ENCODE measurements at places on chromosomes 3 and 15. TPM values are rescaled to one million over a fixed set of nuclear protein-coding genes. Genes with fewer than 3 reads are reported as not detected.

DNA sequence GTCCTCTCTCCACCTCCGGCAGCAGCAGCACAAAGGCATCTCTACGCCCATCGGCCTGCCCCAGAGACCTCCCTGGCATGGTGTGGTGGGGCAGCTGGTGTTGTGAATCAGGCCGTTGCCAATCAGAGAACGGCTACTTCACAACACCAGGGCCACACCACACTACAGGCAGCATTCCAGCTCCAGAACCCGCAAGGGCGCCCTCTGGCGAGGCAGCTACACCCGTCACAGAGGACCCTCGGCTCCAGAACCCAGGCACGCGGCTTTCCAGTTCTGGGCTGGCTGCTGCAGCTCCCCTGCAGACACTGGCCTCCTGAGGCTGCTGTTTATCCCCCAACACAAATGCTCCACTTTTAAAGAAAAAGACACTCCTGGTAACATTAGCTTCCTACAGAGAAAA is 127.5 kb upstream of the TOPAZ1 start:
- peak; percentile 13 for DNase-seq

DNA sequence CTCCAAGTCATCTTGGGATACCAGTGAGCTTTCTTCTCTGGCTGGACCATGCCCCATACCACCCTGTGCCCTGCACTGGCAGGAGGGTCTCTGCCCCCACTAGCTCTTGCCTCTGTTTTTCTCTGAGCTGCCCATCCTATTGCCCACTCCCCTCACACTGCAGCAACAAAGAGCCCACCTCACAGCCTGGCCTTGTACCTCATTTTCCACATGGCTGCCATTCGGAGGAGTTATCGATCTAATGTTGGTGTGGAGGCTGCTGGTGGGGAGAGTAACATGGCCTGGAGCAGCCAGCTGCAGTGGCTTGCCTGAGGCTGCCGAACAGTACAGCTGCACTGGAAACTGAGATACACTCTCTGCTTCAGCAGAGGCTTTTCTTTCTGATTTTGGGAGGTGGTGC is 65.7 kb upstream of the AGBL1 start:
- DNase-seq: no peak

- DNase-seq: no peak
Measured at GRCh38 chr3:134624537-134625287, 26.1 kb downstream of the KY start.

GRCh38 chr3:4821338-4821737 is 157.9 kb upstream of the BHLHE40 start:
- peak; percentile 2 for DNase-seq

DNA sequence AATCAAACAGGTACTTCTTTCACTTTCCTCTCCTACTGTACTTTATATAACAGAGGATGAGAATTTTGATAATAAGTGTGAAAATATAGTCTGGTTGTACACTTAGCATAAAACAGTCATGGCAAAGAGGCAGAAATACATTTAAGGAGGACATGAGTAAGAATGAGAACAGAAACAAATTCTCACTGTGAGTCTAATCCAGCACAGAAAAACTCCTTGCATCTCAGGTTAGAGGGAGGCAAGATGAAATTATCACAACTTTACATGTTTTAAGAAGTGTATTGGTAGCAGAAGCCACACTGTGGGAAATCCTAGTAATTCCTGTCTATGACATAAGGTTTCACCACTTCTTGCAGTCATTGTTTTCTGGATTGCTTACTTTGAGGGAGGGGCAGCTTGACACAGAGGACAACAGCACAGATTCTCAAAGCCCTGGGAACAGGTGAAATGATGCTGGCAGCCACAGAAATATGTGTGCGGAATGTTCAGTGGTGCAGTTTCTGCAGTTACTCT is 733.6 kb upstream of the GBE1 start:
- no peak for DNase-seq

SPTBN5 gene
- total RNA-seq: 0.07 TPM

DNA sequence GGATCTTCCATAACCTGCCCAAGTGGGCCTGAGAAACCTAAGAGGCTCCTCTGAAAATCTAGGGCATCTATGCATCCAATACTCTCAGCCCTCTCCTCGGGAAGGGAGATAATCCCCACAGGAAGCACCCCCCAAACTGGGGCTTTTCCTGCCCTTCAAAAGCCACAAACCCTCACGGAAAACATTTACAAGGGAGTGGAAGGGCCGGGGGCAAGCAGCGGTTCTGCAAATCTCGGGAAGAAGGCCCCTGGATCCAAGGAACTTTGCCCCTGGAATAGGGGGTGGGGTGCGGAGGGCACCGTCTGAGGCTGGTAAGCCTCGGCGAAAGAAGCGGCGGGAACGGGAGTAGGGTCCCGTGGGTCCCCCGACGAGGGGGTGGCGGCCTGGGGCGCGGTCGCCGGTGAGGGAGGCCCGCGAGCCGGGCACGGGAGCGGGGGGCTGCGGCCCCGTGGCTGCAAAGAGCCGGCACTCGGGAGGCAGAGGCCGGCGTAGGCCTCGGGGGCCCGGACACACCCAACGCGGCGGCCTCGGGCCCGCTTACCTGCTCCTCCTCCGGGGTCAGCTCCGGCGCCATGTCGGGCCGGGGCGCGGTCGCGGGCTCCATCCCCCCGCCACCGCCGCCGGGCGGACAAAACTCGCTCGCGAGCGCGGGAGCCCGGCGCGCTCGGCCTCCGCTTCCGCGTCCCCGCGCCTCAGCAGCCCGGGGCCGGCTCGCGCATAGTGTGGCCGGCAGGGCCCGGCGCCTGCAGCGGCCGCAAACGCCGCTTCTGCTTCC is 755 bp downstream of the PTPN9 start:
- no peak for DNase-seq

GRCh38 chr3:196336319-196337145 is 1.7 kb downstream of the TM4SF19 start:
- no peak for DNase-seq

DNA sequence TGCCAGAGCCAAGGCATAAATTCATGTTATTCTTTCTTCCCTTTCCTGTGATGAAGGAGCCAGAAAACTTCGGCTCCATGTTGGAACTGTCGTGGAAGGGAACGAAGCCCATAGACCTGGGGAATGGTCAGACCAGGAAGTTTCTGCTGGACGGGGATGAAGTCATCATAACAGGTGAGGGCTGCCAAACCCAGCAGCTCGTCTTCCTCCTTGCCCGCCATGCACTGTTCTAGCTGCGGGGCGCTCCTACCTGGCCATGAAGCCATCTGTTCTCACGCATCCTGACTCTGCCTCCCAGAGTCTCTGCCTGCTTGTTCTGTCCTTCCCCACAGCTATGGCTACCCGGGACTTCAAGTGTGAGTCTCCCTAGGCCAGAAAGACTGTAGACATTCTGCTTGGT is 28.2 kb downstream of the FAH start:
- DNase-seq: no peak

MFSD1 gene
- 22.2 TPM for total RNA-seq

DNA sequence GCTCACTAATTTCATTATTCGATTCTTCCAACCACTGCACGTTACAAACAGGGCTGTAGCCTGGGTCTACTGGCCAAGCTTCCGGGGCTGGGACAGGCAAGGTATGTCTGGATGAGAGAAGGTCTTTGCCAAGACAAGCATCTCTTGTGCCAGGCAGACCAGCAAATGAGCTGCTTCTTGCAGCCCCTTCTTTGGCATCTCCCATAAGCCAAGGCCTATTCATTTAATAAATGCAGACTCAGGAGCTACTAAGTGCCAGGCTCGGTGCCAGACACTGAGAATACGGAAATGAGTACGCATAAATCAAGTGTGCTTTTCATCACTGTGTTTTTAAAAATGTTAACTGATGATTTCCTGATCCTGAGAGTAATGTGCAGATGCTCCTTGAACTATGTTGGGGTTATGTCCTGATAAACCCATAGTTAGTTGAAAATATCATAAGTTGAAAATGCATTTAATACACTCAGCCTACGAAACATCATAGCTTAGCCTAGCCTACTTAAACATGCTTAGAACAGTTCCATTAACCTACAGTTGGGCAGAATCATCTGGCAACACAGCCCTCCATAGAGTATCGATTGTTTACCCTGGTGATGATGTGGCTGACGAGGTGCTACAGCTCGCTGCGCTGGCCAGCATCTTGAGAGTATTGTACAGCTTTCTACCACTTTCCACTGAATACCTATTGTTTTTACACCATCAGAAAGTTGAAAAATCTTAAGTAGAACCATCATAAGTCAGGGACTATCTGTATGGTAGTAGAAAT is 135.0 kb upstream of the CTDSPL start:
- no peak for DNase-seq

SNTN gene
- not detected for total RNA-seq

DNA sequence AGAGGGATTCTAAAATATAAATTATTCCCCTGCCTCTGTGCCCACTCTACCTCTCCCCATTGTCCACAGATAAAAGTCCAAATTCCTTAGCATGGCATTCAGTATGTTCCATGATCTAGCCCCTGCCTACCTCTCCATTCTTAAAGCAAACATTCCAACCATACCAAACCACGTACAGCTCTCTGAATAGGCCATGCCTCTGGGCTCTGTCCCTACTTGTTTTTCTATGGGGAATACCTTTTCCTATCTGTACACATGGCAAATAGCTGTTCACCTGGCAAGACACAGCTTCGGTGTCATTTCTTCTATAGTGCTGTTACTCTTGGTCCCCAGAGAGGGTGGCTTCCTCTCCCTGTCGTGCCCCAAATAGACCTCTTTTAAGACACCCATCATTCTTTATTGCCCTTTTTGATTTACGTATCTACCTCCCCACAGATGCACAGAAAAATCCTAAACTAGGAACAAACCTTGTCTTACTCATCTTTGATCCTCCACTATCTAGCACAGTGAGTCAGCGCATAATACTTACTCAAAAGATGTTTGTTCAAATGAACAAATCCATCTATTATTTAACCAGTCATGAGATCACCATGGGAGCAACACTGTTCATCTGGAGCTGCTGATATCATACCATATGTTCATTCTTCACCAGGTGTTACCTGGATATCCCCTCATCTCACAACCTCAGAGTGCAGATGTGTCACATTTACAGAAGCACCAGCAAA is 329.8 kb downstream of the THSD4 start:
- DNase-seq: peak; percentile 86

DNA sequence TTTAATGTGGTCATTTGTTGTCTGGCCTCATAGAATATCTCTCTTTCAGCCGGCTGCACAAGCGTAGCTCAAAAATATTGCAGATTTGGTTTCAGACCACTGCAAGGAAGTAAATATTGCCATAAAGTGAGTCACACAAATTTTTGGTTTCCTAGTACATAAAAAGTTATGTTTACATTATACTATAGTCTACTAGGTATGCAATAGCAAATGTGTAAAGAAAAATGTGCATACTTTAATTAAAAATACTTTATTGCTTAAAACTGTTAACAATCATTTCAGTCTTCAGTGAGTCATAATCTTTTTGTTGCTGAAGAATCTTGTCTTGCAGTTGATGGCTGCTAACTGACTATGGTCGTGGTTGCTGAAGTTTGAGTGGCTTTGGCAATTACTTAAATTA is 425.1 kb upstream of the ROBO1 start:
- no peak for DNase-seq

EHHADH gene
- total RNA-seq: 59.1 TPM

- DNase-seq: no peak
Measured at GRCh38 chr3:69282181-69282580, 103.7 kb downstream of the FRMD4B start.

DNA sequence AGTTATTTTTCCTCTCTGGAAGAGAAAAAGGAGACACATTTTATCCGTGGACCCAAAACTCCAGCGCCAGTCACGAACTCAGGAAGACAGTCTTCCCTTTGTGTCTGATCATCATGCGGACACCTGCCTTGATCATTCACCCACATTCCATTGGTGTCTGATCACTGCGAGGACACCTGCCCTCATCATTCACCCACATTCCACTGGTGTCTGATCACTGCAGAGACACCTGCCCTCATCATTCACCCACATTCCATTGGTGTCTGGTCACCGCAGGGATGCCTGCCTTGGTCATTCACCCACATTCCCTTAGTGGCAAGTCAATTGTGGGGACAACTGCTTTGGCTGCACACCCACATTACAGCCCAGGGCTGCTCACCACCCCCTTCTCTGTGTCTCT is 148.9 kb downstream of the ROBO1 start:
- no peak for DNase-seq

XCR1 gene
- total RNA-seq: not detected

DNA sequence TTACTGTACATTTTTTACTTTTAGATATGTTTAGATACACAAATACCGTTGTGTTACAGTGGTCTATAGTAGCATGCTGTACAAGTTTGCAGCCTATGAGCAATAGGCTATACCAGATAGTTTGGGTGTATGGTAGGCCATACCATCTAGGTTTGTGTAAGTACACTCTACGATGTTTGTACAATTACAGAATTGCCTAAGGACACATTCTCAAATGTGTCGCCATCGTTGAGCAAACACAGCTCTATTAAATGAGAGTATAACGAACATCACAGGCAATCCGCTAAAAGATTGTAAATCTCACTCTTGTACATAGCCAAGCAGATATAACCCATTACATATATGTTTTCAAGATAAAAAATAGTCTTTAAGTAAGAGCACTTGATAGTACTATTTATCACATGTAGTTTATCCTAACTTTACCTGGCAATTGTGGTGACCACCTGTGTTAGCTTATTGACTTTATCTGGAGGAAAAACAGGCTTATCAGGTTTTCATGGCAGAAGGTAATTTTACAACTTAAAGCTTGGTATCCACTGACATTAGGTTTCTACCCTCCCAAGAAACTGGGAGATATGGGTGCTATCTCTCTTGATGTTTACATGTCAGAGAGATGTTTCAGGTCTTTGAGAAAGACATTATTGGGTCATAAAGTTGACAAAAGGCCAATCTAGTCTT is 898.7 kb downstream of the NSUN3 start:
- DNase-seq: no peak

LOXL1 gene
- 0.51 TPM for total RNA-seq

PFN2 gene
- total RNA-seq: 78.2 TPM

NMNAT3 gene
- total RNA-seq: 6.1 TPM

DNA sequence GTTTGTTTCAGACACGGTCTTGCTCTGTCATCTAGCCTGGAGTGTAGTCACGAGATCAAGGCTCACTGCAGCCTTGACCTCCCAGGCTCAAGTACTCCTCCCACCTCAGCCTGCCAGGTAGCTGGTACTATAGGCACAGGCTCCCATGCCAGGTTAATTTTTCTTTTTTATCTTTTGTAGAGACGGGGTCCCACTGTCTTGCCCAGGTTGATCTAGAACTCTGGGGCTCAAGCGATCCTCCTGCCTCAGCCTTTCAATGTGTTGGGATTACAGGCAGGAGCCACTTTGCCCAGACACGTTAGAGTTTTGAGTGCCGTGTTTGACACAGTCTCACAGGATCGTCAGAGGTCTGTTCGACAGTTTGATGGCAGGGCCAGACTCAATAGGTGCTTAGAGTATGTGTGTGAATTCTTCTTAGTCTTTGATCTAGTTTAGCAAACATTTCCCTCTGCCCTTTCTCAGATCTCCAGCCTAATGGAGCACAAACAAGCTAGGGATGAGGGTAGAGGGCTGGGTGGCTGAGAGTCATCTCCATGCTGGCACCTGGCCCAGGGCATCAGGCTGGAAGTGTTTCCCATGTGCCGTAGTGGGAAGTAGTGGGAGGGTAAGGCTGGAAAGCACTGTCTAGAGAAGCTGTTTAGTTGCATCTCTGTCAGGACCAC is 66.1 kb upstream of the DLG1 start:
- peak; percentile 97 for DNase-seq

Data from HepG2 (cell line).